ENCODE measurements at places on chromosomes 6 and 20. TPM values are rescaled to one million over a fixed set of nuclear protein-coding genes. Genes with fewer than 3 reads are reported as not detected.

Gene TFEB
- total RNA-seq, result 18.9 TPM

GRCh38 chr6:25346064-25346463 lies 66.9 kb downstream of the CARMIL1 start:
- no peak for DNase-seq

- DNase-seq, result peak; percentile 27
Measured at GRCh38 chr6:43334466-43335095, 26.0 kb upstream of the CRIP3 start.

DNA sequence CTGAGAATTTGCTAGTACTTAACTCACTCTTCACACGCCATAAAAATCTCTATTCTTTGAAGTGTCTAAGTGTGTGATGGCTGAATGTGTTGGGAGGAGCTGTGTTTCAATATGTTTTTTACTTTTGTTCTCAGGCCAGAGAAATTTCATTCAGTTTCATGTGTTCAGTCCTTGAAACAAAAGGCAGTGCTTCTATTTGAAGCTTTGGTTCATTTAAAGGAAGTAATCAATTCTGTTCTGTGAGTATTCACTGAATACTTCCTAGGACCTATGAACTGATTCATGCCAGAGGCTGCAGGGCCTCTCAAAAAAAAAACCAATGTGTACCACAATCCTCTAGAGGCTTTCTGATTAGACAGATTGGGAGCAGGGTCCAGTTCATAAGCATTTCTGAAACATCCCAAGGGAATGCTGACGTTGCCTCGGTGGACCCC lies 12.4 kb upstream of the F13A1 start:
- no peak for DNase-seq
